ENCODE measurements at places on chromosomes 11 and 22.

DNA sequence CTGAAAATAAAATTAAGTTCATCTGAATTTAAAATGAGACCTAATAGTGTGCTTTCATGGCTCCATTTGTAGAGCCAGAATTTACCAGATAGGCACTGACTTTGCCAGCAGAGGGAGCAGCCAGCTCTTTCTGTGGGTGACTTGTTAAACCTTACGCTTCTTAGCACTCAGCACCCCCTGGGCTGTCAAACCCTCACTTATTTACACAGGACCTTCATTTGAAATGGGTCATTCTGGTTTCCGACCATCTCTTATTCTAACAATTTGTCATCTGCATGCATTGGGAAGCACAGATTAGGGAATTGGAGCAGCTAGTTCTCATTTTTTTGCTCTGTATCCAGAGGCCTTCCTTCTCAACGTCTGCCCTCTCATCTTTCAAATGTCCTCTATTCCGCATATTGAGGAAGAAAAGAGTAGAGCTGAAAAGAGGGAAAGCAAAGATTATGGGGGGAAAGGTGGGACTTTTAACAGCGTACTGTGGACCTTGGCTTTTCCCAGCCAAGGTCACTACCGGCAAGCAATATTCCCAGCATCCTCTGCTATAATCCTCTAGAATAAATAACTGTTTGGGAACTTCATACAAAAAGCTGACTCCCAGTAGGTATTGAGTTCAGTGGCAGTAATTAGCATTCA is 3.1 kb downstream of the ASRGL1 start:
- no peak for DNase-seq

DNA sequence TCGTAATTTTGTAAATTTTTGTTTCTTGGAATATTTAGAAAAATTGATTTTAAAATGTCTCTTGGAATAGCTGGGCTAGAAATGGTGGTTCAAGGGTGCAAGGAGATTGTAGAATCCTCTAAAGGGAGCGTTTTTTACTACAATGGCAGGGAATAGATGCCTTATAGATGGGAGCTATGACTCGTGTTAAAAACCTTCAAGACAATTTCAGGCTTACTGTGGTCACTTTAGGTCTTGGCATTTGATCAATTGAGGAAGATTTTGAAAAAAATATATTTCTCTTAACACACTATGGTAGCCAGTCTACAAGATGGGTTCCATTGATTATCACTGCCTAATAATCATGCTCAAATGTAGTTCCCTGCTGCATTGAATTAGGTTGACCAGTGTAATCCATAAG is 25.0 kb downstream of the METTL15 start:
- no peak for DNase-seq

GRCh38 chr11:128603752-128604414 is 16.5 kb upstream of the ETS1 start:
- no peak for DNase-seq

DNA sequence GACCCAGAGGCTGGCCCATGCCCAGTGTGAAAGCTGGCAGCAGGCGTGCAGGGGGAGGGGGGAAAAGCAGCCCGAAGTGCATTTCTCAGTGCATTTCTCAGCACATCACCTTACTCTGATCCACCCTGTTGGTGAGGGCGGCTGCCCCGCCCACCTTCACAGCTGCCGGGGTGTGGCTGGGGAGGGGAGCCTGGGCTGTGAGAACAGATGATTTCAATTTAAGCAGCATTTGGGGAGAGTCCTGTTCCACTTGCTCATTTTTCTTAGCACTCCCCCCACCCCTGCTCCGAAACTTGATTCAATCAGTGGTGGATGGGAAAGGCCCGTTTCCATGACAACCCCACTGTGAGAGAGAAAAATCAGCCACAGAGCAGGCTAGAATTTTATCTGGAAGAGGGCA is 84.8 kb downstream of the SNX19 start:
- DNase-seq, result no peak

DNA sequence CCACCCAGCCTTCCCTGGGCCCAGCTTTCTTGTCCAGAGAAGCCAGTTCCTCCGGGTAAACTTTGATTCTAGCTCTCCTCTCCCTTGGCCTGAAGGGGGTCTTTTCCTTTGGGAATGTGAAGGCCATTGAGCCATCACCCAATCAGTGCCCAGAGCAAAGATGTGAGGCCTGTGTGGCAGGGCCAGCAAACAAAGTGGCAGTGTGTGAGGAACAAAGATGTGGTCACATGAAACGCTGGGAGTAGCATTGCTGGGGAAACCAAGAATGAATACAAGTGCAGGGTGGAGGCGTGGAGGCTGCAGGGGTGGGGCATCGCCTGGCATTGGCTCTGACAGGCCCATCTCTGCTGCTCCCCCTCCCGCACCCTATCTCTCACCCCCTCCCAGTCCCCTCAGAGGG is 91.9 kb upstream of the BID start:
- DNase-seq, result no peak

DNA sequence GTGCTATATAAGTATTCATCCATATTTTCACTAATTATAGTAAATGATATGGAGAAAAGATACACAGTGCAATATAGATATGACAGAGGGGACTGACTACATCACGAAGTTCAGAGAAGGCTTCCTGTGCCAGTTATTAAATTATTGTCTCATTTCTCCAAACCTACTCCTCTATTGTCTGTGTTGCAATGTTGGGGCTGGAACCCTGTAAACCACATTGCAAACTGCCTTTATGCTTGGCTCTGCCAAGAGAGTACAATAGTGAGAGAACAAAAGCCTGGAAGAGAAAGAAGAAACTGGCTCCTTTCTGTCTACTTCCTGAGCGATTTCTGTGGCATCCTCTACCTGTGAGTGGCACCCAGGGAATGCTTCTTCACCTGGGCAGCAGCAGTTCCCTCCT is 46.4 kb downstream of the ME3 start:
- no peak for DNase-seq

DNA sequence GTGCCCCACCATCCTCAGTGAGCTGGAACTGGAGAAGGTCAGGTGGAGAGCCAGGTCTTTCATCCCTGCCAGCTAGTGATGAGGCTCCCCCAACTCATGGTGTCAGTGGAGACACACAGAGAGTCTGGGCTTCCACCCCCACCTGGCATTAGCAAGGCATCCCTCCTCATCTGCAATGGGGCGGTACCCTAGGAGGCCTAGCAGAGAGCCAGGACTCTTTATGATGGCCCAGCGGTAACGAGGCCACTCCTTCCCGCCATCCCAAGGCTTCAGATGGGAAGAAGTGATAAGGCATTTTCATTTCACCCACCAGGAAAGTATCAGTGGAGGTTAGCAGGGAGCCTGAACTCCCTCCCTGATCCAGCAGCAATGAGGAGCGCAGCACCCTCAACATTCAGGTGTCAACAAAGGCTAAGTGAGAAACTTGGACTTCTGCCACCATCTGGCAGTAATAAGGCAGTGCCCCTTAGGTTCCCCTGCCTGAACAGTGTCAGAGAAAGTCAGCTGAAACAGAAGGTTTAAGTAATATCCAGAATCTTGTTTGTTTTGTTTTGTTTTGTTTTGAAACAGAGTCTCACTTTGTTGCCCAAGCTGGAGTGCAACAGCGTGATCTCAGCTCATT is 40.5 kb upstream of the FBLN1 start:
- DNase-seq, result peak; percentile 13

- DNase-seq, result peak; percentile 73
Measured at GRCh38 chr11:66720223-66720898, 8.7 kb downstream of the SPTBN2 start.

- no peak for DNase-seq
Measured at GRCh38 chr22:18994701-18995326, 58.7 kb upstream of the PRODH start.

DNA sequence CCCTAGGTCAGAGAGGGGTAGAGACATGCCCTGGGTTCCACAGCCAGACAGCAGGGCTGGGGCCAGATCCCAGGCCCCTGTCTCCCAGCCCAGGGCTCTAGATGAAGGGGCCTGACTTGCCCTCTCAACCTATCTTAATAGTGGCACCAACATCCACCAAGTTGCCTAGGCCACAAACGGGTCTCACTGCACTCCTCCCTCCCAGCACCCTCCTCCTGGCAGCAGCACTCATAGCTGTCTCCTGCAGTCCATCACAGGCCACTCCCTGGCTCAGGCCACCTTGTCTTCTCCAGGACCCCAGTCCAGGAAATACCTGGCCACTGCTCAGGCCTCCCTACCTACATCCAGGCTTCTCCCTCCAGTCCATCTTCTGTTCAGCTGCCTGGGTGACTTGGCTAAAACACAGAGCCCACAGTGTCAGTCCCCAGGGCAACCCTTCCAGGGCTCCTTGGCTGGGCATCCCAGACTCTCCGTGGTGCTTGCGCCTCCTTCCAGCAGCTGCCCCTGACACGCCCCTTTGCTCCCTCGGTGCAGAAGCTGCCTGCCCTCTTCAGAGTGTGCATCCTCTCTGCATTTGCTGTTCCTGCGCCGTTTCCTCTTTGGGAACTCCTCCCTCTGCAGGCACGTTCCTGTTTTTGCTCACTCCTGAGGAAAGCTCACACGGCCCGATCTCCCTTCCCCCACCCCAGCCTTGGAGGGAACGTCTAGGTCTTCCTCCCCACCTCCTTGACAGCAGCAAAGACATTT is 40.5 kb downstream of the LRRC32 start:
- no peak for DNase-seq

GRCh38 chr11:84384731-84385130 is 1098.6 kb upstream of the CCDC90B start:
- DNase-seq, result peak; percentile 41

GRCh38 chr22:33779243-33779642 is 141.0 kb downstream of the LARGE1 start:
- DNase-seq, result no peak

DNA sequence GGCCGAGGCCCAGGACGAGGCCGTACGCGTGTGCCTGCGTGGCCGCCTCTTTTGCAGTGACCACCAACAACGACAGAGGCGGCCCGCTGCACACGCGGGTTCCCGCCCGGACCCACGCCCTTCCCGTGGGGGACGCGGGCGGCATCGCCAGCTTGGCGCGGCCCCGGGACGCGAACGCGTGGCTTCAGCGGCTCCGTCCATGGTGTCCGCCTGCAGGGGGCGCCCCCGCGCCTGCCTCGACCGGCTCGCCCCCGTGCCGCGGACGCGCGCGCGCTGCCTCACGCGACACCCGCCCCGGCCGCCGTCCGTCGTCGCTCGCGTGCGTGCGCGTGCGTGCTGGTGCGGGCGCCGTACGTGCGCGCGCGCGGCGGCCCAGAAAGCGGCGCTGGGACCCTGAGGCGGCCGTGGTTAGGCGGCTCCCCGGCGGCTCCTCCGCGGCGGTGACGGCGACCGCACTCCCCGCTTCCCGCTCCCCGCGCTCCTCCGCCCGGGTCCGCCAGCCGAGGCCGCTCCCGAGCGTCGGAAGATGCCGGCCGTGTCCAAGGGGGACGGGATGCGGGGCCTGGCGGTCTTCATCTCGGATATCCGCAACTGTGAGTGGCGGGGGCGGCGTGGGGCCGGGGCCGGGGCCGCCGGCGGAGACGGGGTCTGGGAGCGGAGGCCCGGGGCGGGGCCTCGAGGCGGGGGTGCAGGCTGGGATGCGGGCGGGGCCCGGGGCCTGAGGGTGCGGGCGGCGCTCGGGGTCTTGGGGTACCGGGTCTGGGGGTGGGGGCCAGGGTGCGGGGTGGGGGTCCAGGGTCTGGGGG is at the start of gene AP2A2:
Gene AP2A2, plus strand, starts transcription at position 375 of the 806 bp plus-strand sequence. Its CDS starts 152 bp downstream, at position 527.
- DNase-seq, result peak; percentile 61

DNA sequence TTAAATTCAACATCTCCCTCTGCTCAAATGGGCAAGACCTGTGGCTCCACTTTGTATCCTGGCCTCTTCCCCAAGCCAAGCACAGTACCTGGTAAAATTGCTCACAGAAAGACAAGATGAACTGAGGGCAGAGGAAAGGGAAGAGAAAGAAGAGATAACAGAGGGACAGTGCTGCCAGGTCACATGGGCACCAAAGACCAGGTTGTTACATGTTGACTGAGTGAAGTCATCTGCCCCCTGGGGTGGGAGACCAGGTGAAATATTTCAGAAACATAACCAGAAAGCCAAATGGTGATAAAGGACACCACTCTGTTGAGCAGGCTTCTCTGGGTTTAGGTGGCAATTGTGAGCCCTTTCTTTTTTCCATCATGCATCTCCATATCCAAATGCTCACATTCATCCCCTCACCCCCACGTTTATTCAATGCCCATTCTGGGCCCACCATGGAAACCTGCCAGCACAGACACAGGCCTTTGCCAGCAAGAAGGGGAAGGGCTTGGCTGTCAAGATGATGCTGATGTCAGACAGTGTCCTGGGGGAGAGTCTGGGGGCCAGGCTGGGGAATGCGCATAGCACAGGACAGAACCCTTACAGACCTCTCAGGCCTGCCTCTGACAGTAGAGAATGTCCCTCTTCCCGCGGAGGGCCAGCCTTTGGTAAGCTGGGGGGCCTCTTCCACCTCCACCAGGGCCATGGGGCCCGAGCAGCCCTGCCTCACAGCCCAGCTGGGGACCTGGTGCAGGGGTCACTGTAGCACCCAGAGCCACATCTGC is 51.6 kb downstream of the DGCR2 start:
- no peak for DNase-seq

GRCh38 chr22:49608228-49608627 is 219.4 kb downstream of the BRD1 start:
- DNase-seq, result no peak
